ENCODE measurements at places on chromosomes 12 and 14. TPM values are rescaled to one million over a fixed set of nuclear protein-coding genes. Genes with fewer than 3 reads are reported as not detected.

VRTN gene
- not detected for total RNA-seq

- DNase-seq = peak; percentile 24
These were observed 236.1 kb upstream of the PLEKHG7 start for GRCh38 chr12:92466391-92467305.

- peak; percentile 96 for DNase-seq
These were observed 109.2 kb downstream of the EFCAB11 start for GRCh38 chr14:89845346-89845745.

DNA sequence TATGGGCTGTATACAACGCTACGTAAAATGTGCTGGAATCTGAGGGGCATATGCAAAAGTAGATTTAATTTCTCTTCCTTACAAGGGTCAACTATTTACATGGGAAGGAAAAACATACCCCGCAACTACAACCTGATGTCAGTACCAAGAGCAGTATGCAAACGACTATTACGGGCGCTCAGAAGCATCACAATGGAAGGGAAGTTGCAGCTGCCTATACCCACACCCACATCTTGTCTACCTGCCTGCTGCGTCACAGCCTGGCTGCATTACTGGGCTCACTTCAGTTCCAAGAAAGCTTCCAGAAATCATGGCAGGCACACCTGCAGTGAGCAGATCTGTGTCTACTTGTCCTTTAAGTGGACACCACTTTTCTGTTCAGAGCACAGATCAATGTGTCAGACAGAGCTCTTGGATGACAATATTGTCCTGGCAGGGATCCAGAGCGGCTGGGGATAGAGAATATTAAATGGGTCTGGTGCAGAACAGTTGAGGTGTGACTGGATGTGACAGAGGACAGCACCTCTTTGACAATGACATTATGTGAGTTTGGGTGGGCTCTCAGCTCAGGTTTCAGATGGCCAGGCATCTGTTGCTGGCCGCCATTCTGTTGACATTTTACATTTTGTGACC lies 41.5 kb upstream of the GNG2 start:
- DNase-seq = no peak

PROX2 gene
- not detected for total RNA-seq

- no peak for DNase-seq
These were observed 21.5 kb downstream of the RIN3 start for GRCh38 chr14:92534932-92535643.

DNA sequence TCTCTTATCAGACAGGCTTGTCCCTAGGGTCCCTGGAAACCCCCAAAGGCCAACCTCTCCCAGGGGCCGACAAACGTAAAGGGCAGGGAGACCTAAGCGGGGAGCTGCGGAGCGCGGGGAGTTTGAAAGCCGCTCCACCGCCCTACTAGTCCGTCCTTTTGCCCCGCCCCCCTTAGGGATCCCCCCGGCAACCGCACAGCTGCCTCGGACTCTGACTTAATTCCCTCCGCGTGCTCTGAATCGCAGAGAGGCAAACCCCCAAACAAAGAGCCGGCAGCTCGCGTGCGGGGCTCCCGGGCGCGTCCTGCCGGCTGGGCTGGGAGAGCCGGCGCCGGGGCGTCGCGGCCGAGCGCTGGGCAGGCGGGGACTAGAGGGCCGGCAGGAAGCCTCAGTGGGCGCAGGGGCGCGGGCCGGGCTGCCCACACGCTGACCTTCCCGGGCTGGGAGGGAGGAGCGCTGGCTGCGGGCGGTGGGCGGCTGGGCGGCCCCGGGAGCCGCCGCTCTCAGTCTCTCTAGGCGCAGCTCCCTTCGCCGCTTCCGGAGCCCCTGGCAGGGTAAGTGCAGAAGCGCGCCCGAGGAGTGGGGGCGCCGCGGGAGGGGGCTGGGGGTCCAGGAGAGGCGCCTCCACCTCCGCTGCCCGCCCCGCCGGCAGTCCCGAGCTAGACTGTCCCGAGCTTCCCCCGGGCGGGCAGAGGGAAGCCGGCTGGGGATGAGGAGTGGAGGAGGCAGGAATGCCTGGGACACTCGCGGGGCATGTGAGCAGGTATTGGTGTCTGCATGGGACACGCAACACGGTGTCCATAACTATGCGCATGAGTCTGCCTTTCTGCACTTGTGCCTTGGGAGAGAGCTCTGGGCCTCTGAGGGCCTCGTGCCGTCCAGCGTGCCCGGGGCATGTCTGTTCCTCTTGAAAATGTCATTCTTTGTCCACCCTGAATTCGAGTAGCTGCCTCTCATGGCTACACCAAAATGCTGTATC lies at the start of gene TSPAN11:
Gene TSPAN11, plus strand, starts transcription at position 506 of the 979 bp plus-strand sequence. CDS start 27,244 bp downstream, outside the sequence.
- peak; percentile 56 for DNase-seq

CD163L1 gene
- total RNA-seq = not detected

- DNase-seq = no peak
These were observed 65.1 kb upstream of the SLCO1B1 start for GRCh38 chr12:21065845-21066244.

GRCh38 chr12:108134744-108135143 lies 5.7 kb downstream of the WSCD2 start:
- DNase-seq = no peak

SERPINA5 gene
- not detected for total RNA-seq

MANSC4 gene
- 0.17 TPM for total RNA-seq

DNA sequence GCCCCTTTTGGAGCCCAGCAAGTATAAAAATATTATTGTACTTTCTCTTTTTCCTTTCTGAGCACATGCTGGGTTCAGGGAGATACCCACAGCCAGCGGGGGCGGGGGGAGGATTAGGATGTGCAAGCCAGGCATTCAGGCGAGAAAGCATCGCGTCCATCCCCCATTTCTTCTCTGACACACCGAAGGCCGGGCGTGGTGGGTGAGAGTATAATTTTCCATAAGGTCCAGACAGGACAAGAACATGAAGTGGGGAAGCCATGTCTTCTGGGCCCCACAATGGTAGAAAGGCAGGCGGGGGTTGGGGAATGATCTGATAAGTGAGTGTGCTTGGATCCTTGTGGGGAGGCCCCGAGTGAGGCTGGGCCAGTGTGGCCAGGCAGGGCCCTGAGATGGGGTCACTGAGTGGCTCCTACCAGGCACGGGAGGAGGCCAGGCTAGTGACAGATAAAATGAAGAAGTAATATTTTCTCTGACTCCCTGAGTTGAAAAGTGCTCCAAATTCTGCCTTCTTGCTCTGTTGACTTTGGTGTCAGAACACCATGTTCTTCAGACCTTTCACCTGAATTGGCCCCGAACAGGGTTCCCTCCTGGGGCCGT lies 10.7 kb upstream of the LRTM2 start:
- no peak for DNase-seq

DNA sequence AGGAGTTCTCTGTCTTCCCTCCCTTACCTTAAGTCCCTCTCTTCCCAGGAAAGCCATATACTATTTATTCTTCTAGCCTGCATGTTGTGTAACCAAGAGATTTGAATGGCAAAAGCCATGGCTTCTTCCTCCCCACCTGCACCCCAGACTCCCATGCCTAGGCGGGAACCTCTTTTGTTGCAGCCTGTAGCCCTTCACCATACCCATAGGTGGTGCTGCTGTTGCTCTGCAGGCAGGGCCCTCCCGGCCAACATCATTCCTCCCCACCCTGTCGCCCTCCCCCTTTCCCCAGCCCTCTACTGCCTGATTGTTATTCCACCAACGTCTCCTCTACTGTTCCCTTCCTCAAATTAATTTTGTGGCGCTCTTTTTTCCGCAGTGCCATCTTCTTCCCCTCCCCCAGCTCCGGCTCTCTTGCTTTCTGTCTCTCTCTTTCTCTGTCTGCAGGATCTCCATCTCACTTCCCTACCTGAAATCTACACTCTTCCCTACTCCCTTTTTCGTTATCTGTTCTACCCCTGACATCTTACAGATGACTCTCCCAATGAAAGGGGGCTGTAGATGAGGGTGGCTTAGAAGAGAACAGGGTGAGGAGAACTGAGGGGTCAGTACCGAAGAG lies 13.8 kb downstream of the NGDN start:
- peak; percentile 6 for DNase-seq

LUM gene
- total RNA-seq = 217 TPM

TMBIM4 gene
- 69.2 TPM for total RNA-seq

NAV3 gene
- 50.3 TPM for total RNA-seq

DNA sequence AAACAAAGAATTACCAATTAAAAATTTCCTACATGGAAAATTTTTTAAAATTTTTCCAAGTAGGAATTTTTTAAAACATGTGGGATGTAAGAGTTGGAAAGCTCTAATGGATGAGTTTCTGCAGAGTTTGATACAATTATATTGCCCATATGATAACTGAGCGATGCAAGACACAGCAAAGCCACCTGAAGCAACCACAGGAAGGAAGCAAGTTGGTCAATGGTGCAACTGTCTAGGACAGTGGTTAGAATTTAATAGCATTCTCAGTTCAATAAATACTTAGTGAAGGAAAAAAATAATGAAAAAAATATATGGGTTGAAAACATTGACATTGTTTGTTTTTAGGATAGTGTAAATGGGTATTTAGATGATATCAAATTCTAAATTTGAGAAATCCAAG lies 178.6 kb upstream of the GARIN2 start:
- no peak for DNase-seq

Data from fibroblast of lung (primary cell).